Karpas-422 (cell line): ENCODE measurements at places on chromosomes 3 and 15. TPM values are rescaled to one million over a fixed set of nuclear protein-coding genes. Genes with fewer than 3 reads are reported as not detected.

DNA sequence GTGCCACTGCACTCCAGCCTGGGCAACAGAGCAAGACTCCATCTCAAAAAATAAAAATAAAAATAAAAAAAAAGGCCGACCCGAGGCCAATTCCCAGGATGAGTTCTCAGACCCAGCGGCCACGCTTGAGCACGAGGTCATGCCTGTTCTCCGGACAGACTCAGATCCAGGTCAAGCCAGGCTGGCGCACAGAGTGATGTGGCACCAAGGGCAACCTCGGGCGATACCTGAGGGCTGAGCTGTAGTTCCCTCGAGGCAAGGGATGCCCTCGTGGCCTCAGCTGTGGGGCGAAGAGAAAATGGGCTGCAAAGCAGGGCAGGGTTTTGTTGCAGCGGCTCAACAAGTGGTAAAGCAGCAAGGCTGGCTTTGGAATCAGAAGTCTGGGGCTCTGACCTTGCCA lies 77.3 kb downstream of the C3orf70 start:
- DNase-seq, result no peak
- H3K4me3 ChIP-seq, result no peak overlapping the region
- no peaks in the 10 kb centered on the region for H3K27me3 ChIP-seq
- no peaks in the 10 kb centered on the region for H3K4me1 ChIP-seq
- no peaks in the 10 kb centered on the region for H3K36me3 ChIP-seq
- no peak overlapping the region for H3K27ac ChIP-seq

Gene TUSC7
- not detected in 2 replicates for total RNA-seq

DNA sequence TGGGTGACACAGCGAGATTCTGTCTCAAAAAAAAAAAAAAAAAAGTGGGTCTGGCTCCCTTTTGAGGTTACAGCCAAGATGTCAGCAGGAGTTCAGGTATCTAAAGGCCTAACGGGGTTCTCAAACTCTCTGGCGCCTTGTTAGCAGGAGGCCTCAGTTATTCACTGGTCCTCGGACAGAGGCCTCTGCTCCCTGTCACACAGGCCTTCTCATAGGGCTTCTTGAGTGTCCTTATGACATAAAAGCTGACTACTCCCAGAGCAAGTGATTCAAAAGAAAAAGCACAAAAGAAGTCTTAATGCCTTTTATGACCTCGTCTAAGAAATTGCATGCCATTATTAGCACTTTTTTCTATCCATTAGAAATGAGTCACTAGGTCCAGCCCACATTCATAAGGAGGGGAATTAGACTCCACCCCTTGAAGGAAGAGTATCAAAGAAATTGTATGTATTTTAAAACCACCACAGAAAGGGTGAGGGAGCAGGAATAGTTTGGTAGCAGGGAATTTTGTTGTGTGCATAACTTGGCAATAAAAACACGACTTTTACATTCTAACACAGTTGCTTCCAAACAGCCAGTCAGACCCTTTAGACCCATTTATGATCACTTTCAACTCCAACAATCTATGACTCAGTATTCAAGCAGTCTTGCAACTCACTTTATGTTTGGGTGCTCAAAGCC lies 90.3 kb downstream of the MEX3B start:
- H3K4me1 ChIP-seq, result no peaks in the 10 kb centered on the region
- no peak overlapping the region for H3K27ac ChIP-seq
- DNase-seq, result no peak

Gene GOLGA6A
- not detected in 2 replicates for total RNA-seq

DNA sequence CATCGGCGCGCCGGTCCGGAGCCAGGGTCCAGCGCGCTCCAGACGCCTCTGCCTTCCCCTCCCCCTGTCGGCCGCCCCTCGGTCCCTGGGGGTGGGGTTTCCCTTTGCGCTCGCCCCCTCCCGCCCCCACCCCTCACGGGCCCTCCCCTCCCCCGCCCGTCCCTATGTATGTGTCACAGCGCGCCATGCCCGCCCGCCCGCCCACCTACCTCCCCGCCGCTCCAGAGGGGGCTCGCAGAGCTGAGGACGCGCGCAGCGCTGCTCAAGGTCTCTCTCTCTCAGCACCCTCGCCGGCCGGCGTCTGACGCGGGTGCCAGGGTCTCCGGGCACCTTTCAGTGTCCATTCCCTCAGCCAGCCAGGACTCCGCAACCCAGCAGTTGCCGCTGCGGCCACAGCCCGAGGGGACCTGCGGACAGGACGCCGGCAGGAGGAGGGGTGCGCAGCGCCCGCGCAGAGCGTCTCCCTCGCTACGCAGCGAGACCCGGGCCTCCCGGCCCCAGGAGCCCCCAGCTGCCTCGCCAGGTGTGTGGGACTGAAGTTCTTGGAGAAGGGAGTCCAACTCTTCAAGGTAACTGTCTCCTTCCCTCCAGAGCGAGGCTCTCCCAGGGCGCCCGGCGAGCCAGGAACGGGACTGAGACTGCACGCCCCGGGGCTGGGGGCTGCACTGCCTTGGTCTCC lies at the start of gene ACAN:
Gene ACAN, plus strand, starts transcription at position 196 of the 679 bp plus-strand sequence. CDS start 32,771 bp downstream, outside the sequence.
- no peak within 1 kb of the TSS for H3K4me3 ChIP-seq
- no peaks in the 10 kb centered on the region for H3K4me1 ChIP-seq
- H3K27ac ChIP-seq, result no peak within 1 kb of the TSS
- DNase-seq, result no peak
- H3K36me3 ChIP-seq, result no peaks in the 10 kb centered on the region
- H3K27me3 ChIP-seq, result no peaks in the 10 kb centered on the region

Gene TP63
- total RNA-seq, result not detected in 2 replicates

Gene CPLX3
- 5.2 and 7.3 TPM in 2 replicates for total RNA-seq

DNA sequence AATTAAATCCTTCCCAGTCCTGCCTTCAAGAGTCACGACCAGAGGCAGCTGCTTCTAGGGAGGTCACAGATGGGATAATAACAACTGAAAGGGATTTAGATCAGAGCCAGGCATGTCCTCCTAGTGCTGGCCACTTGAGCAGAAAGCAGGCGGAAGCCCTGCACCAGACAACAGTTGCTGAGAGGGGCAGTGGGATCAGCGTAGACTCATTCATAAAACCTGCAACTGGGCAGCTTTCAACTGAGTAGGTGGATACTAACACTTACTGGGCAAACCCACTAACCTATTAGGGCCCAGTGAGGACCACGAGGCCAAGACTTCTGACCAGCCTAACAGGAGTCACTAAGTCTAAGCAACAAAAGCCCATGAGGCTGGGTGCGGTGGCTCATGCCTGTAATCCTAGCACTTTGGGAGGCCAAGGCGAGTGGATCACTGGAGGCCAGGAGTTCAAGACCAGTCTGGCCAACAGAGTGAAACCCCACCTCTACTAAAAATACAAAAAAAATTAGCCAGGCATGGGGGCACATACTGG lies 67.0 kb downstream of the DAPK2 start:
- DNase-seq, result no peak
- no peaks in the 10 kb centered on the region for H3K36me3 ChIP-seq

Gene SNTN
- not detected in 2 replicates for total RNA-seq

Gene IL20RB
- 1.1 and 3.2 TPM in 2 replicates for total RNA-seq

Gene TMEM40
- 0.18 and 0.26 TPM in 2 replicates for total RNA-seq

Gene WDR76
- total RNA-seq, result 39.9 and 43.8 TPM in 2 replicates

DNA sequence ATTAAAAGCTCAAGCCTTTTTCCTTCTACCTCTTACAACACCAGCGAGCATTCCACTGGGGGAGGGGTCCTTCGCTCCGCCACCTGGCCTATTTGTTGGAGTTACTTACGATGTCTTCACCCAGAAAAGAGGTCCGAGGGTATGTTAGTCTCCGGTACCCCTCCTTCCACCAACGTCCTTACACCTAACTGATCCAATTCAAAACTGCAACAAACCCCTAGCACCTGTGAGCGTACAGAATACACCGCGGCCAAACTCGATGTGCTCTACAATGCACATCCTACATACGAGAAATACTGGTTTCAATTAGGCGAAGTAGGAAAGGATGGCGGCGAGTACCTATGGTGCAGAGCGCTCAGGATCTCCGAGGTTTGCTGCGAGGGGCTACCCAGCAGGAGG lies 944 bp downstream of the SLITRK3 start:
- no peaks in the 10 kb centered on the region for H3K4me1 ChIP-seq
- H3K27me3 ChIP-seq, result no peaks in the 10 kb centered on the region
- no peak overlapping the region for H3K4me3 ChIP-seq
- no peak for DNase-seq

Gene SERPINI2
- total RNA-seq, result not detected in 2 replicates

DNA sequence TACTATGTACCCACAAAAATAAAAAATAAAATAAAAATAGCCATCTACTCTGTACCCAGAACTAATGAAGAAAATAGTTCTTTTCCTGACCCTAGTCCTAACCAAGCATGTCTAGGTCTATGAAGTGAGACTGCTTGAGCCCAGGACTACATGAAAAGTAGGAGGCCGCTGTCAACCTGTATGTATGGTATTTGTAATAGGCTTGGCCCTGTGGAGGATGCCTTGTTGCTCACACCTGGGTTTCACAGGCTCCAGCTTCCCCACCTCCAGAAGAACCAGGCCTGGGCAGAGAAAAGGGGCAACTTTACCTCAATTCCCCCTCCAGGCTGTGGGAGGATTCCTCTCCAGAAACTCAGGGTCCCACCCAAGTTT lies 6.8 kb upstream of the PKM start:
- H3K27me3 ChIP-seq, result no peaks in the 10 kb centered on the region
- no peak overlapping the region for H3K4me3 ChIP-seq
- DNase-seq, result no peak
- no peaks in the 10 kb centered on the region for H3K4me1 ChIP-seq
- H3K27ac ChIP-seq, result no peak overlapping the region

DNA sequence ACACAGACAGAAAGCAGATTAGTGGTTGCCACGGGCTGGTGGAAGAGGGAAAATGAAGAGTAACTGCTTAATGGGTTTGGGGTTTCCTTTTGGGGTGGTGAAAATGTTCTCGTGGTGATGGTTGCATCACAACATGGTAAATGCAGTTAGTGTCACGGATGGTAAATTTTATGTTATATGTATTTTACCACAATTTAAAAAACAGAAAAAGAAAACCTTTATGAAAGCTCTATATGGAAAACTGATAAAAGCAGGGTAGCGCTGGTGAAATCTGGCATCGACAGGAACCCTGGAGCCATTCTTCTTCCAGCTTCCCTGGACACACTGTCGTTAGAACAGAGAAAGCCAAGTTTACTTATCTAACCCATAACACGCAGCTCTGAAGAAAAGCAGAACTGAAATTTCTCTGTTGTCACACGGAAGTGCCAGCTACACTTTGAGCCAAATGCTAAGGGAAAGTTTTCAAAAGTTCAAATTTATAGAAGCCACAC lies 287.7 kb upstream of the NR2F2 start:
- H3K4me3 ChIP-seq, result no peak overlapping the region
- no peak for DNase-seq
- no peaks in the 10 kb centered on the region for H3K4me1 ChIP-seq
- no peaks in the 10 kb centered on the region; the same call in 1 of the 2 replicates for H3K36me3 ChIP-seq
- no peak overlapping the region for H3K27ac ChIP-seq
- H3K27me3 ChIP-seq, result no peaks in the 10 kb centered on the region

Gene FETUB
- not detected in 2 replicates for total RNA-seq

Gene CFAP92
- total RNA-seq, result not detected in 2 replicates

GRCh38 chr3:170418422-170419398 lies at the start of gene CLDN11:
CLDN11 (plus strand) TSS chr3:170418868; CDS start chr3:170419067, 199 bp downstream.
- no peak for DNase-seq
- no peak within 1 kb of the TSS for H3K27ac ChIP-seq
- H3K27me3 ChIP-seq, result no peaks in the 10 kb centered on the region
- no peaks in the 10 kb centered on the region for H3K36me3 ChIP-seq
- H3K4me3 ChIP-seq, result no peak within 1 kb of the TSS

DNA sequence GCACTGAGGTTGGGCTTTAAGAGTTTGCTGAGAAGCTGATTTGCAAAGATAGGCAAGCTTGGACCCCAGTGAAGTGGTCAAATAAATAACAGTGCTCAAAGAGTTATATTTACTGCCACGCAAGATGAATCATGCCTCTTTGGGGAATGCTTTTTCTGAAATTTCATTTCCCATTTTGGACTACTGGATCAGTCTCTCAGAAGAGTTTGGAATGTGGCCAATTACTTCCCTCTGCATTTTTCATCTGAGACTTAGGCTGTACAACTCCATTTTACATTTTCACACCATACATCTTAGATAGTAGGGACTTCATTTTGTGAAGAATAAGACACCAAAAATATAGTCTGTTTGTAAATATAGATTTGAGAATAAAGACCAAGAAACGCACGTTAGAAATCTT lies 419.7 kb downstream of the FGF12 start:
- no peak overlapping the region for H3K27ac ChIP-seq
- no peaks in the 10 kb centered on the region for H3K4me1 ChIP-seq
- no peaks in the 10 kb centered on the region; the same call in 1 of the 2 replicates for H3K27me3 ChIP-seq
- DNase-seq, result no peak

- no peak for DNase-seq
- no peak overlapping the region for H3K4me3 ChIP-seq
- no peaks in the 10 kb centered on the region for H3K36me3 ChIP-seq
- H3K4me1 ChIP-seq, result peaks cover 13% of the 10 kb centered on the region
These were observed 16.5 kb downstream of the TPM1 start for GRCh38 chr15:63059075-63059474.

DNA sequence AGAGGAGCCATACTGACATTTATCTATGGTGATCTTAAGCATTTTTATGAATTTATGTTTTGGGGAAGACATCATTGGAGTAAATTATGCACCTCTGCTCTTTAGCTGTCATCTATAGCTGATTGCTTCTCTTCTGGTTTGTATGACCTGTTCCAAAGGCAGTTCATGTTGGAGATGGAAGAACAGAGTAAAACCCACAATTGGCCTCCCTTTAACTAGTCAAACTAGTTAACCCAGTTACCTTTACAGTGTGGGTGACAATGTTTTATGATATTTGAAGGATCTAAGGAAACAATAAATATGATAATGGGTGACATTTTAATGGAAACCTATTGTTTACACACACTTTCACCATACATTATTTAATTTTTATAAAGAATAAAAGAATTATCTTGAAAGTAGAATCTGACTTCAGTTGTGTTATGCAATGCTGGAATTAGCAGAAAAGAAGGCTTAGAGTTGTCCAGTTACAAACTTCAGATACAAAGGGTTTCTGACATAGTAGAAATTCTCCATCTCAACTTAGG lies 263.5 kb downstream of the NFKBIZ start:
- H3K4me3 ChIP-seq, result no peak overlapping the region
- H3K27me3 ChIP-seq, result no peaks in the 10 kb centered on the region
- H3K4me1 ChIP-seq, result no peaks in the 10 kb centered on the region

GRCh38 chr15:88242586-88243555 lies 13.7 kb downstream of the NTRK3 start:
- H3K27ac ChIP-seq, result no peak overlapping the region
- no peak overlapping the region for H3K4me3 ChIP-seq
- no peaks in the 10 kb centered on the region for H3K36me3 ChIP-seq
- H3K4me1 ChIP-seq, result no peaks in the 10 kb centered on the region
- no peaks in the 10 kb centered on the region for H3K27me3 ChIP-seq
